ENCODE measurements at places on chromosomes 7 and 10.

DNA sequence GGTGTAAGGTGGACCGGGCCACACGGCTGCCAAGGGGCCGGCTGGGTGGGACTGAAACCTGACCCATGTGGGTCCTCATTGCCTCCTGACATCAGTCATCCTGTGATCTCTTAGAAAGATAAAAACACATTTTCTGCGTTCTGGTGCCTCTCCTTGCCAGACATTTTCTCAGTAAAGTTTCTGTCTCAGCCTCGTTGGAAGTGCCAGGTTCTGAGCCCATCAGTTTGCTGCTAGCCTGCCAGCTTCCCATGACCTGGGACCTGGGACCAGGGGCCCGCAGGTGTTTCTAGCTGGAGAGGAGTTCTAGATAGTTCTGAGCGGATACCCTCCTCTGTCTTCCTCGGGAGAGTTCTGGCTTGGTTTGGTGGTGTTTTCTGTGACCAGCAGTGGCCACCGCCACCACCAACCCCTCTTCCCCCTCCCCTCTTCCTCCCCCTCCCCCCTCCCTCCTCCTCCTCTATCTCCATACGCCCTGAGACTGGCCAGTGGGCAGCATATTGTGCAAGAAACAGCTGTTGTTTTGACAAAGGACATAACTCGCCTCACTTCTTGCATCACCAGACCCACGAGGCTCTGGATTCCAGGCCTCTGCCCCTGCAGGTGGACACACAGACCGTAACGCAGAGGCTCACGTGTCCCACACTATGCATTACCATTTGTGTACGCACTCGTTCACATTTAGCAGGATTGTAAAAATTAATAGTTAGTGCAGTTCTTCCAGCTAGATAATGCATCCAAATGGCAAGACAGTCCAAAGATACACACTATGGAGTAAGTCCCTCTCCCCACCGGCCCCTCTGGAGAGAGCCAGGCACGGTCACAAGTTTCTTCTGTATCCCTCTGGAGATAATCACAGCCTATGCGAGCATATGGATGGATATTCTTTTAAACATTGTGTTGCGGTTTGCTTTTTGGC is 94.6 kb downstream of the CUX1 start:
- no peak for DNase-seq

- no peak for DNase-seq
Measured at GRCh38 chr10:12013926-12014325, 28.7 kb downstream of the UPF2 start.

DNA sequence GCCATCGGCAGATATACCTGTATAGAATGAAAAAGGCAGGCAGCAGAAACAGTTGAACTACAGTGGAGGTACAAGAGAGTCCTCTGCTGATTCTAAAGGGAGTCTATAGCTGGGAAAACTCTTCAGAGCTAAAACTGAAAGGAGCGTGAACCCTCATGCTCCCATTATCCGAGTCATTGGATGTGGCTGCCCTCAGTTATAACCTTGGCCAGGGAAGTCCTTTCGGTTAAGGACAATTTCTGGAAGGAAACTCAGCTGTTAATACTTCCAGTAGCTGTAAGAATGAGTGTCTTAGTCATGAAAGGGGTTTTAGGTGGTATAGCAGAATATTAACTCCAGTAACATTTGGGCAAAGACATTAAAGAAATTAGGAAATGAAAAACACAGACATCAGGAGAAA is 14.6 kb upstream of the GNAT3 start:
- DNase-seq, result no peak

GRCh38 chr10:117817116-117817515 is 229.6 kb downstream of the RAB11FIP2 start:
- DNase-seq, result no peak

DNA sequence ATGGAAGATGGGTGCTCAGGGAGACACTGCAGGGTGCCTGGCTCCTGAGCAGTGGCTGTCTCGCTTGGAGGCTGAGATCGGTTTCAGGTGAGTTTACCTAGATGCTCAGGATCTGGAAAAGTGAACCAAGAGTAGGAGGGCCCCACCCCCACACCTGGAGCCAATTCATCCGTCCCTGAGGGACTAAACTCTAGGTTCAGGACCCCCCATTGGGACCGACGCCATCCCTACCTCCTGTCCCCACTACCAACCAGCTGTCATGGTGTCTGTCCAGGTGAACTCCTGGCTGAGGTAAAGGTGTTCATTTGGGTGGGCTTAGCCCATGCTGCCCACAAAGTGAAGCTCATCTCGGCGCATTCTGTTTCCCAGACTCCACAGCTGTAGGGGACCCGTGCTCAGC is 174.6 kb upstream of the PLPP4 start:
- DNase-seq, result no peak

All from activated CD4-positive, alpha-beta T cell treated with anti-CD3 and anti-CD28 coated beads, Interleukin-2, Interleukin-6, amounts not matched to agents 100 ng/mL and 50 ng/mL, durations not matched to agents 16 hours and 8 hours (primary cell).